ENCODE measurements at places on chromosomes 6 and 20.

DNA sequence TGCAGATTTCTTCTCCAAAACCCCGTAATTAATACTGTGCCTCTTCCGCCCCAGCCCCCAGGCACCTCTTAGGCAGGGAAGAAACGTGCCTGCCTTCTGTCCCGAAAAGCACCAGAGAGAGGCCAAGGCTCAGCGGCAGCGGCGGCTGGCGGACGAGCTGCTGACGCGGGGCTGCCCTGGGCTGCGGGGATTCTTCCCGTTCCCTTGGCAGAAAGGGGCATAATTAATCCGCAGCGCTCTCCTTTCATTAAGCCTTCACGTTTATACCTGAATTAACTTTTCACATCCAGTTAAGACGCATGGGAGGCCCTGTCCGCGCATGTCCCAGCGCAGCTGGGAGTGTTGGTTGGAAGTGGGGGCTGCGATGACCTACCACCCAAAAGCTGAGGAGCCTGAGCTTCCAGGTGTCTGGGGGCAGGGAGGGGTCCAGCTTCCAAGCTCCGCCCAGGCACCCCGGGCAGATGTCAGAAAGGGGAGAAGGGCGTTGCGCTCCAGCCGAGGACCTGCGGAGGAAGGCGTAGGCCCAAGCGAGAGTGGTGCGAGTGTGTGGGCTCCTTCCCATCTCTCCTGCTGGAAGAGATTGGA is 167.4 kb upstream of the LRFN2 start:
- DNase-seq, result no peak

- DNase-seq, result no peak
These were observed 141.9 kb upstream of the SNX9 start for GRCh38 chr6:157681041-157681650.

DNA sequence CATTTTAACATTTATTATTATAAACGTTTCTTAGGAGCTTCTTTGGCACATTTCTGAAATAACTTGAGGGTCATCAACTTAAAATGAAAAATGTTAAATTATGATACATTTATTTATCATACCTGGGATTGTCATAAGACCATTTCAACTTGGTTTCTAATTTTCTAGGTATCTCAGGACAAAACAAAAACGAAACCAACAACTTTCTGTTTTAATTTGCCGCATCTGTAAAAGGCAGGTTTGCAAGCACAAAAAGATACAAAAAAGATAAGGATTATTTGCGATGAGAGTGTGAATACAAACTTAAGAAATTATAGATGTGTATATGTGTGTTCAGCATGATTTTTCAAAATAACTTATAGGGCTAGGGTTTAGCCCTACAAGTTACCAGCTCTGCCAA is 395.0 kb upstream of the RUNX2 start:
- DNase-seq, result no peak

DNA sequence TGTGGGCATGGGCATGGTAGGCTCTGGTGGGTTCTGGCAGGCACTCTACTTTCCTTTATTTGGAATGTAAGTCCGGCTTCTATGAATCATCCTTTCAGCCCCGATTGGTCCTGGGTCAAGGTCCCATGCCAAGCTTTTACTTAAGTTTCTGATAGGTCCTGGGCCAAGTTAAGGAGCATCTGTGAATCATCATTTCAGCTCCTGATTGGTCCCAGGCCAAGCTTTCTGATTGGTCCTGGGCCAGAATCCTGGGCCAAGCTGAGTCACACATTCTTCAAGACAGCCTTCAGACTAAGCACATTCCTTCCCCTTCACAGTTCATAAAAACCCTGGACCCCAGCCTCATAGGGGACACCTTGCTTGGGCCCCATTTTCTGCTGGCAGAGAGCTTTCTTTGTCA is 231.0 kb upstream of the EYS start:
- DNase-seq, result peak; percentile 55

- peak; percentile 29 for DNase-seq
These were observed 59.7 kb upstream of the PHACTR1 start for GRCh38 chr6:12656906-12657305.

DNA sequence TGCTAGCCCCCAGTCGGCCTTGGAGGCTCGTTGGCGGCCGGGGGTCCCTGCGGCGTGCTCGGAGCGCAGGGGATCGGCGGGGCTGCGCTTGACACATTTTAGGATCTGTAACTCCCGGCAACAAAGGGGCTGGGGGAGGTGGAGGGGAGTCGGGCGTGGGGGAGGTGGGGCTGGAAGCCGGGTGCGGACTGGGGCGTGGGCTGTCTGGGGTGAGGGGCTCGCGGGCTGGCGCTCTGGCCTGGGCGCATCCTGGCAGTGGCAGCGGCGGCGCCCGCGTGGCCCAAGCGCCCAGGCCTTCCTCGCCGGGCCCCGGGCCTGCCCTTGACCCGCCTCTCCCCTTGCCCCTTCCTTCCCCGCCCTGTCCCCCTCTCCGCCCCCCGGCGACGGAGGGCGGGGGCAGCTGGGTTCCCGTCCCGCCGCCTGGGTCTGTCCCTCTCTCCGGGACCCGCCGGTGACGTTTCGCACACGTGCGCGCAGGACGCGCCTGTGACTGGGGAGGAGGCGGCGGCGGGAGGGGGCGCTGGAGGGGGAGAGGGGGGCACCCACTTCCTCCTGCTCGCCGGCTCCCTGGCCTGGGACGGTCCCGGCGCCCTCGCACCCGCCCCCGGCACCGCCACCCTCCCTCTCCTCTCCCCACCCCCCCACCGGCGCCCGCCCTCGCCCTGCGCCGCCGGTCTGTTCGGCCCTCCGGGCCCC is 1.5 kb downstream of the E2F3 start:
- peak; percentile 54 for DNase-seq

DNA sequence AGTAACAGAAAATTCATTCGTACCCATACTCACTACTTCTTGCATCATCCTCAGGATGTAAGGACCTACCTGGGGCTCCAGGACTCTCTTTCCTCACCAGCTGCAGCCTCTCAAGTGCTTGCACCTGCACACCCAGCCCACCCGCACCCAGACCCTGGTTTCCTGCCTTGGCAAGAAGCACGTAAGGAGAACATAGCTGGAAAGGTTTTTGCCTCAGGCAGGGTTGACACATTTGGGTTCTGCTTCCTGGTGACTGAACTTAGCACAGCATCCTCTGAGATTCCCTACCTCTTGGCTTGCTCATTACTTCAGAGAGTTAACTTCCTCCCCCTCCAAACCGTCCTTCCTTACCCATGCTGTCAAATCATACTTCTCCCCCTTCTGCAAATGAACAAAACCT is 556.9 kb downstream of the CD83 start:
- no peak for DNase-seq

DNA sequence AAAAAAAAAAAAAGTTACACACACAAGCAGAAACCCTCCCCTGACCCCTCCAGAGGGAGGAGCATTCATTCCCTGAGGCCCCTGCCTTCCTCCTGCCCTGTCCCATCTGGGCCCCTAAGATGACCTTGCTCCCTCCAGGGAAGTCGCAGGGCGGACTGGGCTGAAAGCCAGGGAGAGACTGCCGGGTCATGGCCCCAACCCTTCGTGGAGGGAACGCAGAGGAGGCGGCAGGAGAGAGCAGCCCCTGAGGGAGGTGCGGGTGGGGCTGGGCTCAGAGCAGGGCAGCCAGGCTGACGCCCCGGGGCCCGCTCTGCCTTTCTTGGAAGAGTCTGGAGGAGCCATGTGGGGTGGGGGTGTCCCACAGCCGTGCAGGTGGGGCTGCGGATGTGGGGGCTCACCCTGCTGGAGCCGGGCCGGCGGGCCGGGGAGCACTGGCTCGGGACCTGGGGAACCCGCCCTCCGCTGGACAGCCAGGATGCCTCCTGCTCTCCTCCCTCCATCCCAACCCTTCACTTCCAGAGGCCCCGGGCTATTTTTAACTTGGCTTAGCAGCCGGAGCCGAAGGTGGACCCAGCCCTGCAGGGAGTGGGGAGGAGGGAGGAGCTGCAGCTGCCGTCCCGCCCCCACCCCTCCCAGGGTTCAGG is 15.0 kb upstream of the ABHD16B start:
- no peak for DNase-seq

- no peak for DNase-seq
These were observed 1.7 kb upstream of the CD24 start for GRCh38 chr6:106976270-106976669.

DNA sequence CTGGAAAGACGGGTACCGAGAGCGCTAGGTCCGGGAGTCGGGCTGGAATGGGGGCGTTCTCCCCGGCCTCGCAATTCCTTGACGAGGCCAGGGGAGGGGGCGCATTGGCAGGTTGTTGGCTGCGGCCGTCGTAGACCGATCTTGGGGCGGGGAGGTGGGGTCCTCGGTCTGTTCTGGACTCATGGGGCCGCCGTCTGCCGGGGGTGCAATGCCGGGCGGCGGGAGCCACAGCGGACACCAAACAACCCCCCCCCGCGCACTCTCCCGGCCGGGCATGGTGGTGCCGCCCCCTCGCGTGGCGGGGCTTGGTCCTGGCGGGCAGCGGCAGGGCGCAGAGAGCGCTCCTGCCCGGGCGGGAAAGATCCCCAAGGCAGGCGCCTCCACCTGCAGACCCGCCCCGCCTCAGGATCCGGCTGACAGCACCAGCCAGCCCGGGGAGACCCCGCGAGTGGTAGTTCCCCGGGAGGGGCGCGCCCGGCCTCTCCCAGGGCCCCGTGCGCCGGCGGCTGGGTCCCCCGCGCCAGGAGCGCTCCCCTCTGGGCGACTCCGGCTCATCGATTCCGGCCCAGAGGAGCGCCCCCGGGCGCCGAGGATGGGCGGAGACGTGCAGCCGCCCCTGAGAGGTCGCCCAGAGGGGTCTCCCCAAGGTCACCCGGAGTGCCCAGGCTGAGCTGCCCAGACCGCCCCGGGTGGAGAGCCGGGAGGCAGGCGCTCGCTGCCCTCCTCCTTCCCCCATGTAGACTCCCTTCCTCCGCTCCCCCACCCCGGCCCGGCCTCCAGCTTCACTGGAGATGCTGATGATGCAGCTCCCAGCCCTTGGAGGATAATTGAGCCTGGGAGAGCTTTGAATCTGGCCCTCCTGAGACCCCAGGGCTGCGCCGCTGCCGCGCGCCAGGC is 709 bp downstream of the PPP1R16B start:
- no peak for DNase-seq

GRCh38 chr6:31350196-31351032 is 6.6 kb downstream of the HLA-B start:
- no peak for DNase-seq
